Smooth muscle cell of bladder (primary cell): ENCODE measurements at places on chromosomes 13 and 19. TPM values are rescaled to one million over a fixed set of nuclear protein-coding genes. Genes with fewer than 3 reads are reported as not detected.

The TSHZ3 gene
- total RNA-seq = 8.8 and 11.7 TPM in 2 replicates

The ZNF730 gene
- total RNA-seq = 0.43 and 0.46 TPM in 2 replicates

The PGLYRP2 gene
- total RNA-seq = not detected in 2 replicates

The SMIM44 gene
- total RNA-seq = not detected in 2 replicates

The NOTCH3 gene
- total RNA-seq = 7.0 and 27.4 TPM in 2 replicates

The TBXA2R gene
- 0.43 and 0.92 TPM in 2 replicates for total RNA-seq

The ZNF429 gene
- 4.6 and 5.0 TPM in 2 replicates for total RNA-seq

The RBM42 gene
- 33.4 and 34.0 TPM in 2 replicates for total RNA-seq

The FLT3 gene
- total RNA-seq = under 0.01 TPM in 1 of 2 replicates, not detected in the other

The GRK1 gene
- under 0.01 TPM in 1 of 2 replicates, not detected in the other for total RNA-seq
